ENCODE measurements at places on chromosomes 16 and 17. TPM values are rescaled to one million over a fixed set of nuclear protein-coding genes. Genes with fewer than 3 reads are reported as not detected.

GRCh38 chr17:37292429-37293139 is 83.2 kb upstream of the C17orf78 start:
- DNase-seq, result peak; percentile 34

DNA sequence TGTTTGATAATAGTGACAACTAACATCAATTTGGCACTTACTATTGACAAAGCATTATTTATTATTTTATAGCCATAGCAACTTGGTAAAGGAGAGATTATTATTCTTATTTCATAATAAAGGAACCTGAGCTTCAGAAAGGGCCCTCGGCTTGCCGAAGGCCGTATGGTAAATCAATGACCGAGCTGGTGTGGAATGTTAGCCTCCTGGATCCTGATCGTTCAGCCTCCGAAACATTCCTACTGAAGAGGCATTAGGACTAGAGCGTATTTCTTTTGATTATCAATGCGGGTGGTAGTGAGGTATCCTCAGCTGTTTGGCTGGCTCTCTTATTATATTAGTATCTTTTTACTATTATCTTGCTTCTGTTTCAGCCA is 199.3 kb upstream of the TBX2 start:
- no peak for DNase-seq

- DNase-seq, result no peak
Observed at GRCh38 chr16:2896480-2897010, 13.5 kb downstream of the FLYWCH2 start.

- DNase-seq, result no peak
Observed at GRCh38 chr17:27631897-27632725, 1.1 kb downstream of the LGALS9 start.

DNA sequence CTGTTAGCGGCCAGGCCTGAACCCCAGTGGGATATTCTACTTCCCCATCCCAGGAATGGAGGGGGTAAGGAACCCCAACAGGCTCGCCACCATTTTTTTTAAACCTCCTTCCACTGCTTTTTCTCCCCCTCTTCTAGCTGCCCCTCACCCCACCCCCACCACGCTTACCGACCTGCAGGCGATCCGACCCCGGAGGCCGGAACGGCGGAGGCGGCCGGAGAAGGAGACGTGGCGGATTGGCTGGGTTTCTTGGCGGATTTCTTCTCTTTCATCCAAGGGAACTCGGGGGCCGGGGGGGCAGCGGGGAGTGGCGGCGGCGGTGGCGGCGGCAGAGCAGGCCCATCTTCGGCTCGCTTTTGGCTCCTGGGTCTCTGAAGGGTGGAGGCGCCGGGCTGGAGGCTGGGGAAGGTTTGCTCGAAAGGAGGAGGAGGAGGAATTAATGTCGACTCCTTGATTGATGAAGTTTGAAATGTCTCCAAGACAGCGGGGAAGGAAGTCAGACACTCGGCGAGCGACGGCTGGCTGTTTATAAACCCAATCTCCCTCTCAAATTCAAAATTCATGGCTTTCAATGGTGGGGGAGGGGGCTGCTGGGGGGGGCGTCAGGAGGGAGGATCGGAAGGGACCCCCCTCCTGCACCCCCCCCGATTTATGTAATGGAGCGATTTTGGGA is 424 bp downstream of the HOXB2 start:
- peak; percentile 62 for DNase-seq

GRCh38 chr17:73013301-73013700 is 79.2 kb downstream of the SLC39A11 start:
- no peak for DNase-seq

The C16orf86 gene
- total RNA-seq, result not detected

DNA sequence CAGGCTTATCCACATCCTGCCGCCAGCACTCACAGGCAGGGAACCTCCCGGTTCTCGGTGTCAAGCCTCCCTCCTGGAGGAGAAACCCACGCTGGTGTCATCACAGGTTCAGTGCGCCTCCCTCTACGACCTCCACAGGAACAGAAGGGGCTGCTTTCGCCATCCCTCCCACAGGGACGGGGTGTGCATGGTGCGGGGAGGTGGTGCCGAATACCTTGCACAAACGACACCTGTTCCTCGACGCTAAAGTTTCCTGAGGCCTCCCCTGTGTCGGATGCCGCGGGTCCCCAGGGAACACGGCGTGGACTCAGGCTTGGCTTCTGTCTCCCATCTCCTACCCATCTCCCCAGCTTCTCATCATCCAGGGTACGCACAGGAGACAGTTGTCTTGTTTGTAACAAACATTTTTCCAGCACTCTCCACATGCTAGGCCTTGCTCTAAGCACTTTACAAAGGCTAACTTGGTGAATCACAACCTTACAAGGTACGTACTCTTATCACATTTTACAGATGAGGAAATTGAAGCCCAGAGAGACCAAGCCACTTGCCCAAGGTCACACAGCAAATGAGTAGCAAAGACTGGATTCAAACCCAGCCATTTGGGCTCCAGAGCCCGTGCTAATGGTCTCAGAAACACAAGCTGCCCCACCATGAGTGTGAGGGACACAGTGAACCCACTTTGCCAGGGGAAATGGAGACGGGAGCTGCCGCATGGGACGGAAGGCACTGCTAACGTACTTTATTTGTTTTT is 271.6 kb downstream of the C16orf95 start:
- no peak for DNase-seq
